ENCODE measurements at places on chromosomes 7 and 10.
A peak's percentile ranks its signal among the peaks of the same experiment; 100 is the strongest.

- no peak for DNase-seq
These were observed 25.8 kb downstream of the DOCK1 start for GRCh38 chr10:126930883-126931503.

GRCh38 chr7:67595431-67596180, 599.0 kb downstream of the TYW1 start:
- DNase-seq: no peak

GRCh38 chr10:121928528-121928884, 675 bp upstream of the ATE1 start:
- peak; percentile 40 for DNase-seq

DNA sequence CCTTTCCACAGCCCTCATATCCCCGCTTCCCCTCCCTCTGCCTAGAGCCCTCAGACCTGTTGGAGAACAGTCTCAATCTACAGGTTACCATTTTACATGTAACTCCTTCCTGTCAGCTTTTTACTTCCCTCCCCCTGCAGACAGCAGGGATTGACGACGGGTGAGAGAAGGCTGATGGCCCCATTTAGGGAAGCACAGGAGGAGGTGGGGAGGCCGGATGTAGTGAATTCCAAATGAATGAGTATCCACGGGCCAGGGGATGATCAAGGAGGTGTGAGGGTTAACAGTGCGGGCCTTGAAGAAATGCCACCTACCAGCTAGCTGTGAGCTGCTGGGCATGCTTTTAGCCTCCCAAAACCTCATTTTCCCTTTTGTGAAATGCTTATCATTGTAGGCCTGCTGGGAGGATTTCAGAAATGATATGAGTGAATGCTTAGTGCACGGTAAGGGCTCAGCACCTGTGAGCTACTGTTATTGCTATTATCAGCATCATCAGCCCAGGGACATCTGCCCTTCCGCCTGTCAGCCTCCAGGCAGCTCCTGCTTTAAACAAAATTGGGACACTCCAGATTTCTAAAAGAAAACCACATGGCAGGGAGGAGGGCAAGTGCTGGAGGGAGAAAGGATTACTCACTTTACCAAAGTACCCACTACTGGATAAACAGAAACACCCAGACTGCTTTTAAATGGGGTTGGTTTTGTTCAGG, 6.5 kb upstream of the NANOS1 start:
- no peak for DNase-seq

DNA sequence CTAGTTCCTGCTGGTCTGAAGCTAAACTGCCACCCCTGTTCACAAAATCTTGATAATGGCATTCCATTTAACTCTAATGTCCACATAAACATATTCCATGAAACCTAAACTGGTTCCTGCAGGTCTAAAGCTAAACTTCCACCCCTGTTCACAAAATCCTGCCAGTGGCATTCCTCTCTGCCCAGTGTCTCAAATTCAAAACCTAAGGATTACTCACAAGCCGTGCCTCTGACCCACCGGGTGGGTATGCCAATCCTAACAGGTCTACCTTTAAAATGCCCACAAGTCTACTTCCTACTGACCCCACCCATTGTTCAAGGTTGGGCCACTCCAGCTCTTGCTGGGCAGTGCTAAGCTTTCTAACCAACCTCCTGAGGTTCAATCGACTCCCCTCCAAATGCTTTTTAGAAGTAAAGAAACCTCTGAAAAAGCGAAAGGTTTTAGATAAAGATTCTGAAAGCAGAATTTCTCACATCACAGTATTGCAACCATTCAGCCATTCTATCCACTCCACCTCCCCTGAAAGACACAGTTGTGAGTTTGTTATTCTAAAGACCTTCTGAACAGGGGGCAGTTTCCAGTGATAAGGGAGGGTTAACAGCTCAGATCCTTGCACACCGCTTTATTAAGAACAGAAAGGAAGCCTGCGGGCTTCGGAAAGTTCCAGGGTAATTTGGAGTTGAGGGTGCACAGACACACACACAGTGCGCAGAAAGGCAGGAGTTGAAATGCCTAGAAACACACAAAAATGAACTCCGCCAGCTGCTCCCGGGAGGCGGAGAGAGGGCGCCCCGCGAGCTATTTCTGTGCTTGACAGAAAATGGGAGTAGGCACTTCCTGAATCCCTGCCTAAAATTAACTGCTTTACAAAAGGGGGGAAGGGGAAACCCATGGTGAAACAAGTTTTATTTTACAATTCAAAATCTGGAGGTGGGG, 87.7 kb downstream of the TNS3 start:
- peak; percentile 72 for DNase-seq
